ENCODE measurements at places on chromosomes 3 and 15.

DNA sequence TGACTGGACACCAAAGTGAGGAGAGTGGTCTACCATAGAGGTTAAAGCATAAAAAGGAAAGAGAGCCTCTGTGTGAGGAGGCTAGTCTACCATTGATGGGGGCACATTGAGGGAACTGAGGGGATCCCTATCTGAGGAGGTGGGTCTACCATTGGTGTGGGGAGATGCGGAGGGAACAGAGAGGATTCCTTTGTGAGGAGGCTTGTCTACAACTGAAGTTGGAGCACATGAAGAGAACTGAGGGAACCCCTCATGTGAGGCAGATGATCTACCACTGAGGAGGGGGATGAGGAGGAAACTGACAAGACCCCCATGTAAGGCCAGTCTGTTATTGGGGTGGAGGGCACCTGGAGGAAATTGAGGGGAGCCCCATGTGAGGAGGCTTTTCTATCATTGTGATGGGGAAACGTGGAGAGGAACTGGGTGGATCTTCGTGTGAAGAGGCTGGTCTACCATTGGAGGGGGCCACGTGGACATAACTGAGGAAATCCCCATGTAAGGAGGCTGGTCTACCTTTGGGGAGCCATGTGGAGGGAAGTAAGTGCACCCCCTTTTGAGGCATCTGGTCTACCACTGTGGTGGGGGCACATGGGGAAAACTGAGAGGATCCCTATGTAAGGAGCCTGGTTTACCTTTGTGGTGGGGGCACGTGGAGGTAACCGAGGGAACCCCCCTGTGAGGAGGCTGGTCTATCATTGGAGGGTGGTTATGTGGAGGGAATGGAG is 160.1 kb downstream of the FBLN2 start:
- no peak for DNase-seq

DNA sequence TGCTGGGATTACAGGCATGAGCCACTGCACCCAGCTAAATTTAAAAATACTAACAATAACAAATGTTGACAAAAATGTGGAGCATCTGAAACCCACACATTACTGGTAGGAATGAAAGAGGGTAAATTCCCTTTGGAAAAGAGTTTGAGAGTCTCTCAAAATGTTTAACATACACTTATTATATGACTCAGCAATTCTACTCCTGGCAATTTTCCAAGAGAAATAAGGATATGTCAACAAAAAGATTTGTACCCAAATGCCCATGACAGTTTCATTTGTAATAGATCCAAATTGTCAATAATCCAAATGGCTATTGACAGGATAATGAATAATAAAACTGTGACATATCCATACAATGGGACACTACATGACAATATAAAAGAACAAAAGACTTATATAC is 9.0 kb downstream of the HCLS1 start:
- DNase-seq: no peak

- DNase-seq: no peak
Observed at GRCh38 chr3:47347217-47347801, 33.5 kb upstream of the PTPN23 start.

- DNase-seq: no peak
Observed at GRCh38 chr15:59591356-59591755, 20.2 kb upstream of the GCNT3 start.

- no peak for DNase-seq
Observed at GRCh38 chr15:80015156-80015555, 44.2 kb upstream of the BCL2A1 start.

GRCh38 chr3:85586018-85586417 is 627.2 kb downstream of the CADM2 start:
- no peak for DNase-seq

GRCh38 chr15:98777426-98777825 is 129.1 kb downstream of the IGF1R start:
- no peak for DNase-seq

DNA sequence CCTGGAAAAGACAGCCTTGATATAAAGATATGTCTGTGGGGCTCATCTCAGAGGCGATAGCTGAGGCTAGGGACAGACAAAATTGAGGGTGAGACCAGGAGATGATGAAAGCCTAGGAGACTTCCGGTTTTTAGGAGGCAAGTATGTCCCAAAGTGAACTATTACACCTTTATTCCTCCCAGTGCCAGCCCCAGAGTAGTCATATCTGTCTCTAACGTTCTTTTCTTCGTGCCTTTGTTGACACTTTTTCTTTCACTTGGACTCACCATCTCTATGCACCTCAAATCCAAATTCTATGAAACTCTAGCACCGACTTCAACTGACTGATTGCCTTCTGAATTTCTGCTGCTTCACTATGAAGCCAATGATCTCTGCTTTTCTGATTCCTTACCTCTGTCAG is 93.8 kb upstream of the RASGRP1 start:
- no peak for DNase-seq

DNA sequence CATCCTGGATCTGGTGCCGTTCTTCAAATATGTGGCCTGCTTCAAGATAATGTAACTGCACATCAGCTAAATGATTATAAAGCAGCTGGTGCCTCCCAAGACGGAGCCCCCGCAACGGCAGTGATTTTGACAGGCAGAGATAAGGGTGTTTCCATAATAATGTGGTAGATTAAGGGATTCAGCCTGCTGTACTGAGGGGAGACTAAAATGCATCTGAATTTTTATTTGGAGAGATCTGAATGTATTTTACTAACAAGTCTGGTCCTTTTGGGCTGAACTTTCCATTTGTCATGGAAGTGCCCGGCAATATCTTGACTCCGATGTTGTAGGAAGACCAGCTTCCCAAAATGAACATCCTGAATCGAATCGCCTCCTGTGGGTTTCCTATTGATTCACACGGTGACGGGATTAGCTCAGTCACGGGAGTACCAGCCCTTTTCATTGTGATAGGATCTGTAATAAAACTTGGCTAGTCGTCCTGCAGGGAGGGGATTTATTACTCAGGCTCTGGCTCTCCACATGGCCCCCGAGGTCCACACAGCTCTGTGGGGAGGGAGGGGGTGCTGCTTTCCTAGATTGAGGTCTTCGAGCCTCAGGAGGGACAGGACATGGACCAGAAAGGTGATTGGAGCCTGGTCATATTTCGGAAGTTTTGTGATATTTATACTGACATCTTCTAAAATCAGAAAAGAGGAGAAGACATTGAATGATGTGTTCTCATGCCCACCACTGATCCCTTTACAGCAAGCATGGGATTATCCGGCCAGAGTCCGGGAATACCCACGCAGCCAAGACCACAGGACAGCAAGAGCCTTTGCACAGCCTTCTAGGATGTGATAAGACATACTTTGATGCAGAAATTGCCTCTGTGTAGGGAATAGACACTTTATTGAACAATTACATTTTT is 2.5 kb upstream of the PCSK6 start:
- no peak for DNase-seq

- no peak for DNase-seq
Observed at GRCh38 chr3:115666920-115667737, 43.8 kb downstream of the GAP43 start.

DNA sequence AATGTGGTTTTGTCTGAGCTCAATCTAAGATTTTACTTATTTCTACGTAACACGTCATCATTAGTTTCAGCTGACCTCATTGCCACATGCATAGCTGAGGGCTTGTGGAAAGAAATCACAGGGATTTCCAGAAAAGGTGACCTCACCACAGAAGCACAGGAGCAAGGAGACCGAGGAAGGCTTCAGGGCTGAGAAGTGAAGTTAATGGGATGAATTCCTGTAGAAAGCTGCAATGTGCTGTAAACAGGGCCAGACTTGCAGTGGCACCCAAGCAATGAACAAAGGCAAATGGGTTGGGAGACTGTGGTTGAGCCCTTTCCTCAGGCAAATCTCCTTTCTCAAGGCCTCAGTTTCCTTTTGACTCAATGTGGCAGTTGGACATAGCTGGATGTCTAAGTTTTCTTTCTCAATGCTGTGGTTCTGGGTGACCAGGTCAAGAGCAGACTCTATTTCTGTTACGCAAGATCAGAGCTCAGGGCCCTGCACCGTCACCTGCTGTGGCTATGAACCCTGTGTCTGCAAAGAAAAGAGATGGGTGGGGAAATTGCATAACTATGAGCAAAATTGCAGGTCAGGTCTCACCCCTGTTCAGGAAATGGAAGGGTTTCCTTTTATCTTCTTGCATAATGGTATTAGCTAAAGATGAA is 252.2 kb upstream of the TBL1XR1 start:
- DNase-seq: no peak

DNA sequence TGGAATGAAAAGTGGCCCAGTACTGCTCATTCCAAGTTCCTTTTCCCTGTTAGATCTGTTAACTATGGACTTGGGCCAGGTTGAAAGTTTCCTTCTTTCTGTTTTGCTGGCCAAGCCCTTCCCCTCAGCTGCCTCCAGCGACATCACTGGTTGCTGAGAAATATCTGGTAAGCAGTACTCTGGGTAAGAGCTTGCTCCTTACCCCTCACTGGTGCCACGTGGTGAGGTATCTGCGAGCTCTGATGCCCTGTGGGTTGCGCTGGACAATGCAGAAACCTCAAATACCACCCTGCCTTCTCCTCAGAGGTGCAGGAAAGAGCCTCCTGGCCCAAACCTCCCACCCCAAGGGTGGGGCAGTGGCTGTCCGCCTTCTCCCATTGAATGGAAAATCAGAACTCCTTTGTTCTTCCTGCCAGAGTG is 42.9 kb upstream of the APH1B start:
- no peak for DNase-seq

- DNase-seq: no peak
Observed at GRCh38 chr3:85100316-85100715, 141.5 kb downstream of the CADM2 start.

DNA sequence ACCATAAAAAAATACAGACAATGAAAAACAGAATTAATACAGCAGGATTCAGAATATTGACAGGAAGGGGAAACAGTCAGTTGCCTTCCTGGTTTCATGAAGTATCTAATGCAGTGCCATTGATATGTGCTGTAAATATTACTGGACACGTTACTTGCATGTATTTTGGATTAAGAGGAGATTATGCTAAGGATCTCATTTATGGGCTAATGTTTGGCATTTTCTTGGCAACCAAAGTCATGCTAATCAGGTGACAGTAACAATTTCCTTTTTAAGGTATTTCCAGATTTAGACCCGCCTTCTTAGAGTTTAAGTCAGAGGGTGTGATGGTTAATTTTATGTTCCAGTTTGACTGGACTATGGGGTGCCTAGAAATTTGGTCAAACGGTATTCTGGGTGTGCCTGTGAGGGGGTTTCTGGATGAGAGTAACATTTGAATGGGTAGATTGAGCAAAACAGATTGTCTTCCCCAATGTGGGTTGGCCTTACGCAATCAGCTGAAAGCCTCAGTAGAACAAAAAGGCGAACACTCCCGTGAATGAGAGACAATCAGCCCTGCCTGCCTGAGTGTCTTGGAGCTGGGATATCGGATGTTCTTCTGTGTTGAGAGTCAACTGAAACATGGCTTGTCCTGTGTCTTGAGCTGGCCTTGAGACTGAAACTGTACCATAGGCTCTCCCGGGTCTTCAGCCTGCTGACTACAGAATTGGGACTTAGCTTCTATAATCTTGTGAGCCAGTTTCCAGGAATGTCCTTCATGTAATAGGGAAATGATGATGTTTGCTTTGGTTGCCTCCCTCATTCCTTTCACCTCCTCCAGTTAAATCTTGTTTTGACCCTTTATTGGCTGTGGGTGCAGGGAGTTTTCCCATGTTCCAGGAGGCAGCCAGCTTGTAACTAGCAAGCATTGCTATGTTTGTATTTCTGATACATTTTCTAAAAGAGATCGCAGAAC is 10.5 kb downstream of the SQOR start:
- DNase-seq: no peak

GRCh38 chr3:161082063-161082462 is 23.1 kb downstream of the B3GALNT1 start:
- no peak for DNase-seq

GRCh38 chr3:17183951-17184550 is 299.3 kb downstream of the PLCL2 start:
- DNase-seq: no peak

GRCh38 chr15:91561371-91562100 is 292.0 kb upstream of the SLCO3A1 start:
- DNase-seq: no peak

DNA sequence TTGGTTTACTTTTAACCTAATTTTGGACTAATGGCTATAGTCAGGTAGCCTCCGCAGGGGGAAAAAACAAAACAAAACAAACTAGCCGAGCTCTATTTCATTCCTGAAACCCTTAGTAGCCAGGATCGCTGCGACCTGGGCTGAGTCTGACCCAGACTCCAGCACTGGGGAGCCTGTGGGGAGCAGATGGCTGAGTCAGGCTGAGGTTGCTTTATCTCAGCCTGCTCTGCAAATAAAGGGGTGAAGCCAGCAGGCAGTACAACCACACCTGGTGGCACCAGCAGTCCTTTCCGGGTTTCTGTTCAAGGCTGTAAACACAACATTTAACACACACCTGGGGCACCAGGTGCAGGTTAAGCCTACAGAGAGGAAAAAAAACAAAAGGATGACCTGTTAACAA is 27.3 kb downstream of the ABHD2 start:
- no peak for DNase-seq

DNA sequence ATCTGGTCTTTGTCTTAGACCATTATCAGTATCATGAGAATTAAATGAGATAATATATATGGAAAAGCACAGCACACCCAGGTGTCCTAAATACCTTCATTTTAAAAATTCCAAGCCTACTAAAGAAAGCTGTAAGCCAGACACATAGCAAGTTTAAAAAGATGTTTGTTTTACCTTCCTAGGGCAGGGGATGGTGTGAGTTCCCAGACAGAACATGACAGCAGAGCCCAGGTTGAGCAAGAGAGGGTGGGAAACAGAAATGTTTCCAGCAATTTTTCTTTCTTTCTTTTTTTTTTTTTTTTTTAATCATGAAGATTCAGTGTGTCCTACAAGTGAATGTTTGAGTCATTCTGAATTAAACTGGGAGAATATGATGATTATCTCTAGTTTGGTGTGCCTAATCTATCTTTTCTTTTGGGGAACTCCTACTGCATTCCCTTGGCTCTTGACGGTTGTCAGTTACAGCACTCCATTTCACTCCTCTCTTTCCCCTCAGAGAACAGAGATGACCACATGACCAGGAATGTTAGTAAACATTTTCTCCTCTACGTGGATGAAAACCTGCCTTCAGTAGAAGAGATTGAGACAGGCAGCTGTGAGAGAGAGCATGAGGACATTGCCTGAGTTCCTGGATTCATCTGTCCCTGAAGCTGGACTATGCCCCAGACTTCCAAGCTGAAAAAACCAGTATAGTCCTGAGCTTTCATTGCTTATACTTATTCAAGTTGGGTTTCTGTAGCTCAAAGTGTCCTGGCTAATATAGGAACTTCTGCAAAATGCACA is 54.5 kb upstream of the ARL14 start:
- no peak for DNase-seq

DNA sequence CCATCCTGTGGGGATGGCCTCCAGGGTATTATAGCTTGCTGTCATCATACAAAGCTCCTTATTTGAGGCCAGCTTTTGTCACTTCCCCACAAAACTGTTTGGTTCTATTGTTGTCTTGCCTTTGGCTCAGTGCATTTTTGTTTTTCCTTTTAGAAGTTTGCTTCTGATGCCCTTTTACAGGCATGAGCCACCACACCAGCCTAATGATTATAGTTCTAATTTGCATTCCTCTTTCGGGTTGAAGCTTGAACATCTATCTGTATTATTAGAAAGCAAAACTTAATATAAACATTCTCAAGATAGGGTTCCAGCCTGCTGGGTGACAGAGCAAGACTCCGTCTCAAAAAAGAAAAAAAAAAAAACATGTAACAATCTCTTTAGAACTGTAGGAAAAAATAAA is 39.8 kb downstream of the SMARCC1 start:
- no peak for DNase-seq

GRCh38 chr3:48417529-48418108 is 12.3 kb downstream of the PLXNB1 start:
- DNase-seq: no peak

Measured in activated CD4-positive, alpha-beta T cell treated with anti-CD3 and anti-CD28 coated beads, Interleukin-2, amount 50 U/mL, for 4 hours (primary cell).